ENCODE measurements at places on chromosomes 2 and 18. TPM values are rescaled to one million over a fixed set of nuclear protein-coding genes. Genes with fewer than 3 reads are reported as not detected.

TNFAIP6 gene
- 1.1 TPM for total RNA-seq

- H3K27me3 ChIP-seq, result no peaks in the 10 kb centered on the region
- no peaks in the 10 kb centered on the region for H3K36me3 ChIP-seq
- no peaks in the 10 kb centered on the region for H3K4me1 ChIP-seq
- no peak overlapping the region for H3K4me3 ChIP-seq
- no peak for DNase-seq
Measured at GRCh38 chr2:119248751-119249150, 25.1 kb downstream of the STEAP3 start.

ALPP gene
- not detected for total RNA-seq

NT5DC4 gene
- not detected for total RNA-seq

FSIP2 gene
- 2.0 TPM for total RNA-seq

LYG2 gene
- not detected for total RNA-seq

DNA sequence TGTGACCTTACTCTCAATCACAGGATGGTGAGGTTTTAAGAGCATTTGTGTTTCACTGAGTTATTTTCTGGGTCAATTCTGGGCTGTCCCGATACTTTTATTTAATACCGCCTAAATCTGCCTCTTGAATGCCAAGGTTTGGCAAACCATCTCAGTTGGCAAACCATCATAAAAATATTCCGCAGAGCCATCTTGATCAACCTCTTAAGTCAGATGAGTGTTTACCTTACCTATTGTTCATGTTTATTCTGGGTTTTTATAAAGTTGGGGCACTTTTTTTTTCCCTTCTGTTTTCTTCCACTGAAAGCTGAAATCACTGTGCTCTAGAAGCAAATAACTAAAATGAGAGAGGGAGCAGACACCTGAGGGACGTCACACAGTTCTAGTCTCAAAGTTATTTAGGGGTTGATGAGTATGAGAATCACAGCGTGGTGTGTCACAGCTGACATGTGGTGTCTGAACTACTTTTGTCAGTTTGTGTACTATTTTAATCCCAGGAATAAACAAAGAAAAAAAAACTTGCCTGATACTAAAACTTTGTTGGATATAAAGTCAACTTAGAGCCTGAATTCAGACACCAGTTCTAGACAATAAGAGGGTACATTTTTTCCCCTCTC lies 48.6 kb downstream of the ETAA1 start:
- no peak overlapping the region for H3K4me3 ChIP-seq
- H3K36me3 ChIP-seq, result no peaks in the 10 kb centered on the region
- H3K27me3 ChIP-seq, result no peaks in the 10 kb centered on the region
- H3K27ac ChIP-seq, result peak overlapping the region; percentile 53
- peak; percentile 10 for DNase-seq

- H3K27ac ChIP-seq, result peak overlapping the region; percentile 66
- H3K4me1 ChIP-seq, result peaks cover 25% of the 10 kb centered on the region
- DNase-seq, result no peak
- H3K4me3 ChIP-seq, result no peak overlapping the region
- H3K27me3 ChIP-seq, result no peaks in the 10 kb centered on the region
Measured at GRCh38 chr2:54207666-54208195, 48.3 kb downstream of the TSPYL6 start.

DNA sequence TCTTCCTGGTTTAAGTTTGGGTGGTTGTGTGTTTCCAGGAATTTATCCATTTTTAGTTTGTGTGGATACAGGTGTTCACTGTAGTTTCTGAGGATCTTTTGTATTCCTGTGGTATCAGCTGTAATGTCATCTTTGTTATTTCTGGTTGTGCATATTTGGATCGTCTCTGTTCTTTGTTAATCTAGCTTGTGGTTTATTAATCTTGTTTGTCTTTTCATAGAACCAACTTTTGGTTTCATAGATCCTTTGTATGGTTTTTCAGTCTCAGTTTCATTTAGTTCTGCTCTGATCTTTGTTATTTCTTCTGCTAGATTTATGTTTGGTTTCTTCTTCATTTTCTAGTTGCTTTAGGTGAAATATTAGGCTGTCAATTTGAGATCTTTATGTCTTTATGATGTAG lies 202.4 kb upstream of the ZSWIM2 start:
- no peaks in the 10 kb centered on the region for H3K36me3 ChIP-seq
- H3K27ac ChIP-seq, result no peak overlapping the region
- no peak overlapping the region for H3K4me3 ChIP-seq
- H3K27me3 ChIP-seq, result no peaks in the 10 kb centered on the region

GRCh38 chr2:187658952-187659525 lies 104.8 kb upstream of the TFPI start:
- no peaks in the 10 kb centered on the region for H3K36me3 ChIP-seq
- DNase-seq, result no peak
- H3K4me3 ChIP-seq, result no peak overlapping the region
- H3K4me1 ChIP-seq, result no peaks in the 10 kb centered on the region
- H3K27me3 ChIP-seq, result no peaks in the 10 kb centered on the region

DNA sequence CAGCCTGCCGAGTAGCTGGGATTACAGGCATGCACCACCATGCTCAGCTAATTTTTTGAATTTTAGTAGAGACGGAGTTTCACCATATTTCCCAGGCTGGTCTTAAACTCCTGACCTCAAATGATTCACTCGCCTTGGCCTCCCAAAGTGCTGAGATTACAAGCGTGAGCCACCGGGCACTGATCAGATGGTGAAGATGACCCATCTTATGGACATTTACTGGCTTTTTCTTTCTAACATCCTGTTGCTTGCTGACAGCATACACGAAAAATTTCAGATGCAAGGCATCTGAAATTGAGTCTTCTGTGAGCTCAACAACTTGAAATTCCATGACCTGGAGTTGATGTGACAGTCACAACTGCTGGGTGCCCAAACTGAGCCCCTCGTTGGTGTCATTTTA lies 859.5 kb upstream of the CNTNAP5 start:
- no peak for DNase-seq
- no peaks in the 10 kb centered on the region for H3K27me3 ChIP-seq
- no peak overlapping the region for H3K27ac ChIP-seq
- H3K4me3 ChIP-seq, result no peak overlapping the region

DNA sequence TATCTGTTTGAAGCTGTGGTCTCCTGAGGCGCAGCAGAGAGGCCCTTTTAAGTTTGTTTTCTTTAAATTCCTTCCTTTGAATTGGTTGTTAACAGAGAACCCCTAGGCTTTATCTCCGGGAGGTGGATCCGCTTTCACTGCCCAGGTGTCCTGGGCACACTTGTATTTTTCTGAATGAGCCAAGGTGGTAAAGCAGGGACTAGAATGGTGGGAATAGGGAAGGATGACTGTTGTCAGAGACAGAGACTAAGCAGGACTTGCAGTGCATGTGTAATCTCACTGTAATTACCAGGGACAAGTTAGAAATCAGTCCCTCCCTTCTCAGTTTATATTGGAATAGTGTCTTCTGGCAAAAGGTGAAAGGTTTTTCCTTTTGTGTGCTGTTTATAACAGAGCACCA lies 72.8 kb downstream of the PHLPP1 start:
- no peak for DNase-seq
- no peak overlapping the region for H3K4me3 ChIP-seq
